ENCODE measurements at places on chromosomes 5 and 9.
A peak's percentile ranks its signal among the peaks of the same experiment; 100 is the strongest.

DNA sequence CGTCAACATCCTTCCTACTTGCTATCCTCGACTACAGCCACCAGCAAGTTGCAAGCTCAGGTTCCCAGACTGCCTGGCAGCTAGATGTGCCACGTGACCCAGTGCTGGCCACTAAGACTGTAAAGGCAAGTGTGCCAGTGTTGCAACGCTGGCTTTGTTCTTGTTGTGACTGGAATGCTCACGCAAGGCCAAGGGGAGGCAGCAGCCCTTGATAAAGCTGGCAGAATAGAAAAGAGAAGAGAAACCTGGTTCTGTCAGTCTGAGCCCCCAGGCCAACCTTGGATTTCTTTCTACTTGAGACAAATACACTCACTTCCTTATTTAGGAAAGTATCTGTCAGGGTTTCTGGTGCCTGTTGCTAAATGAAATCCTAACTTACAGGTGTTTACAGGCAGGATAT lies 113.0 kb downstream of the KLHL3 start:
- DNase-seq = peak; percentile 77

DNA sequence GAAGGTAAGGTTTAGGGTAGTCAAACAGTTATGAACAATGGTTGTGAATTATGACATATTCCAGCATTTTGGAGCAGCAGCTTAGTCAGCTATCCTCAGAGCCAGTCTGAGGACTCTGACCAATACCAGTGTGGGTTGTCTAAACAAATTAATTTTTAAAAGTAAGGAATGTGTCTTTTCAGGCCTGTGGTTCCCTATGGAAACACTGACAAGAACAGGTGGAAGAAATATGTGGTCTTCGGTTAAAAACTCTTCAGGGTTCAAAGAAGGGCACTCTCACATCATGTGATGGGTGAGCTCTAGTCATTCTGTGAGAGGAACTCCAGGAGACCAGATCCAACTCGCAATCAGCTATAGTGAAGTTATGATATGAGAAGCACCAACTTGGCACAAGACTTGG lies 33.5 kb upstream of the ALDOB start:
- no peak for DNase-seq

DNA sequence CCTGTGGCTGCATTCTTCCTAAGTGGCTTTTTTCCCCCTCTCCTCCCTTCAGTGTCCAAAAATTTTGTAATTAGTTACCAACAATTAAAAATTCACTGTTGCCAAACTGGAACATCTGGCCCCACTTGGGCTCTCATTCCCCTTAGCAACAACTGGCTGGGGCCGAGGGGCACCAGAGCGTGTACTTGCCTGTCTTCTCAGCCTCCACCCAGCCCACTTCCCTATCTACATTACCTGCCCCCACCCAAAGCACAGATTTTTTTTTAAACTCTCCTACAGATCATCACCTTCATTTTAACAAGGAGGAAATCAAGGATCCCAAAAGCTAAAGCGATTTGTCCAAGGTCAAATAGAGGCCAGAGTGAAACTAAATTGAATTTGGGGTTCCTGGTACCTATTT lies 278.8 kb downstream of the EBF1 start:
- DNase-seq = no peak

DNA sequence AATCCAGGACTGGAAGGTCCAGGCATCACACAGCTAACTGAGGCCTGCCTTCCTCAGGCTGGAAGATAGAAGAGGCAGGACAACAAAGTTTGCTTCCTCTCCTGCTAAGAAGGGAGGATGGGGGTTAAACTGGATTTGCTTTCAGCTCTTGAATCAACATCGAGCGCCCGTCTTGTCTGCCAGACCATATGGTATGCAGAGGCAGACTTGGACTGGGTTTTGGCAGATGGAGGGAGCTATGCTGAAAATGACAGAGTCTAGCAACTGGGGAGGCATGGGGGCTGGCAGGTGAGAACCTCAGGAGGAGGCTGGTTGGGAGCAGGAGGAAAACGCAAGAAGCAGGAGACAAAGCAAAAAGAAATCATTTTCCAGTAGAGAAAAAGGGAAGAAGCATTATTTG lies 289.5 kb upstream of the IL12B start:
- DNase-seq = no peak

DNA sequence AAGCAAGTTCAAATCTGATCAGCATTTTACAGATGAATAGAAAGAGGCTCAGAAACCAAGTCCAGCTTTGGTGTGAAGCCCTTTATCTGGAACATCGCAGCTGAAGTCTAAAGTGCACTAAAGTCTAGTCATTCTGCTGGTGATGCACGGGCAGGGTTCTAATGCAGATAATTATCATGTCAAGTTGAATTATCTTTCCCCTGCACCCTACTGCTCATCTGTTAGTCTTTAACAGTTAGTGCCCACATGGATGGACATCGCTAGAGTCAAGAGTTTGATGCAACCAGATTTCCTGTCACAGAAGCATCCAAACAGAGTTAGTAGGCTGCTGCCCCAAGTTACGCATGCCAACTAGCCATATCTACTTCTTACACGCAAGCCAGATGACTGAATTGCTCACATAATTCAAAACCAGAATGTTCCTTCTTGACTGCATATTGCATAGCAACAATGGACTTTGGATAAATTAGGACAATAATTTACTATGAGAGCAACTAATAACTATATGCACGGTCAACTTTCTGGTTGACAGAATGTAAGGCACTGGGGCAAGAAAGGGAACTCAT lies 1.6 kb upstream of the TOMM5 start:
- DNase-seq = no peak

DNA sequence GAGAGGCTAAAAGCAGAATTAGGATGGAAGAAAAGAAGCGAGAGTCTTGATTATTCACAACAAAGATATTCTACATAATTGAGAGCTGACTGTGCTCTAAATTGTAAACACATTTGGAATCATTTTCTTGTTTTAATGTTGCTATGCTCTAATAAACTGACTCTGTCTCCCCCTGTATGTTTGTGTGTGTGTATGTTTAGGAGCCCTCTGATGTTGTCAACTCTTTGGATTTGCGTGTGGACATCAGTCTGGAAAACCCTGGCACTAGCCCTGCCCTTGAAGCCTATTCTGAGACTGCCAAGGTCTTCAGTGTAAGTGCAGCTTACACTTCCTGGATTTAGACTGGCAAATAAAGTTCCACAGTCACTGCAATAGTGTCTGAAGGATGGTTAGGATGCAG lies 37.8 kb downstream of the MOCS2 start:
- no peak for DNase-seq

DNA sequence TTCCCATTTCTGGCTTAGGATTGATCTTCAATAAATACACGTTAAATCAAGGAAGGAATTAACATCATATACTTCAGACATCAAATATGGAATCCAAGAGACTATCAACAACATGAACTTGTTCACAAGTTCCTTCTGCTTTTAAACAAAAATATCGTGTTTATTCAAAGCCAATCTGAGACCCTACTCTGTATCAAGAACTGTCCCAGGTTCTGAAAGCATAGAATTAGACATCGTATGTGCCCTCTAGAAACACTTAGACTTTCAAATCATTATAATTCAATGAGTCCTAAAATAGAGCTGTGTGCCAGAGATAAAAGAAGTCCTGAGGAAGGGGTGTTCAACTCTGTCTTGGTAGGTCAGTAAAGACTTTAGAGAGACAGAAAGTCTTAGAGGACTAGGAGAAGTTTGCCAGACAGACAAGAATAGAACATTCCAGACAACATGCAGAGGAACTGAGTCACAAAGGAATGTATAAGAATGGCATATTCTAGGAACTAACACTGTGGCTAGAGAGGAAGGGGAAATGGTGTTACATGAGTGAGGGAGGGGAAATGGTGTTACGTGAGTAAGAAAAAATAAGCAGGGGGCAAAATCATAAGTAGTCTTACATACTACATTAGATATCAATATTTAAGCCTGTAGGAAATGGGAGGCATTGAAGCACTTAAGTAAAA lies 2.9 kb downstream of the TPD52L3 start:
- no peak for DNase-seq

DNA sequence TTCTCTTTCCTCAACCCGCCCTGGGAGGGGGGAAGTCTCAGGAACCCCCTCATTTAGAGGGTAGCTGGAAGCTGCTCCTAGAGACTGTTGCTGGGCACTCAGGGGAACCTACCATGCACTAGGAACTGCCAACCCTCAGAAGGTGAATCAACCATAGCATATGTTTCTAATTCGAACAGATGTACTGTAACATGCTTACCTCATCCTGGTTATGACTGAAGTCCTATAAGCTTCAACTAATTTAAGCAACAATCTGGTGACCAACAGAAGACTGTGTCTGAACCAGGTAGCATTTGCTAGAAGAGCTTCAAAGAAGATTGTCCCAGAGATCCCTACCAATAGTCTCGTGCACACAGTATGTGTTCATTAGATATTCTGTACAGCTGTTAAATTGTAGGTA lies 5.7 kb upstream of the PRDM6 start:
- DNase-seq = no peak

- DNase-seq = no peak
Measured at GRCh38 chr9:110995420-110996340, 42.6 kb downstream of the LPAR1 start.

- DNase-seq = no peak
Measured at GRCh38 chr9:93669958-93670207, 93.5 kb downstream of the PHF2 start.

DNA sequence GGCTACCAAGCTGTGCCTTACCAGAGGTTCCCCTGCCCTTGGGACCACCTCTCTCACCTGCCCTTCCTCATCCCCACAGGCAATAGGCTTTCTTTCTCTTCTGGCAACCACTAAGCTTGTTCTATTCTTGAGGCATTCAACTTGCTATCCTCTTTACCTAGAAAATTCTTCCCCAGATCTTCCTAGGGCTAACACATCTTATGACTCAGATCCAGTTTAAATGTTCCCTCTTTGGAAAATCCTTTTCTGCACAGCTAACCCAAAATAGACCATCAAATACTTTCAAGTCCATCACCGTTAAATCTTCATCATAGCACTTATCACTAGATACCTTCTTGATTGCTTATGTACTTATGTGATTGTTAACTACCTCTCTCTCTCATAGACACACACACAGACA lies 93.7 kb downstream of the ENC1 start:
- DNase-seq = no peak

GRCh38 chr5:68673106-68673822 lies 420.6 kb upstream of the SLC30A5 start:
- no peak for DNase-seq

DNA sequence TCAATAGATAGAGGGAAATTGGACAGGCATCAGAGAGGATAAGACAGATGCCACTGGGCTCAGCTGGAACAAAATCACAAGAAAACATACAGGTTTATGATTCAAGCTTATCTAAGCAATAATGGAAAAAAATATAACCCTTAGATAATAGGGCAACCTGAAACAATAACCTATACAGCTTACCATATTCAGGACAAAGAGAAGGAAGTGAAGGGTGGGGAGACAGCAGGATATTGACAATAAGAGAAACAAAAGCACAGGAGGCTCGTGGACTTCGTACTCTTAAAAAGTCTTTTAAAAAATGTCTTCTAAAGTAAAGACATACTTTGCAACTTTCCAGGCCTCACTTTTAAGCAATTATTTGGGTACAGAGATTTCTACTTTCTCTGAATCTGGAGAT lies 225.3 kb downstream of the NTRK2 start:
- no peak for DNase-seq

GRCh38 chr9:16044579-16044881 lies 491.7 kb downstream of the CCDC171 start:
- no peak for DNase-seq

DNA sequence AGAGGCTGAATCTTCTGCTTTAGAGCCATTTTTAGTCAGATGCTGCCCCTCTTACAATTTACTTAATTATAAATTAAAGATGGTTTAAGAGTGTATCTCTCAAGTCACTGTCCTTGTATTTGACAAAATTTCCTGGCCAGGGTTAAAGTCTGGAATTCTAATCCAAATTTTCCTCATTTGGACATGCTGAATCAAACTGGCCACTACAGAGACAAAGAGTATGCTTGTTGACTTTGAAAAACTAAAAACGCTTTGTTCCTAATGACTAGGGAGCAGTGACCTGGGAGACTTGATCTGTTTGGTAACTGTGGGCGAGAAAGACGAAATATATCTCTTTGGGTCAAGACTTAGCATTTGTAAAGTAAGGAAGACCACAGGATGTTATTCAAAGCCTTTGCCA lies 303.2 kb downstream of the ZSWIM6 start:
- no peak for DNase-seq

GRCh38 chr5:107889387-107889786 lies 218.7 kb upstream of the EFNA5 start:
- no peak for DNase-seq

GRCh38 chr9:124450241-124450924 lies at the start of gene ADGRD2:
Gene ADGRD2, plus strand, starts transcription at chr9:124450451. Its CDS starts 1,216 bp downstream, at chr9:124451667.
- DNase-seq = no peak

DNA sequence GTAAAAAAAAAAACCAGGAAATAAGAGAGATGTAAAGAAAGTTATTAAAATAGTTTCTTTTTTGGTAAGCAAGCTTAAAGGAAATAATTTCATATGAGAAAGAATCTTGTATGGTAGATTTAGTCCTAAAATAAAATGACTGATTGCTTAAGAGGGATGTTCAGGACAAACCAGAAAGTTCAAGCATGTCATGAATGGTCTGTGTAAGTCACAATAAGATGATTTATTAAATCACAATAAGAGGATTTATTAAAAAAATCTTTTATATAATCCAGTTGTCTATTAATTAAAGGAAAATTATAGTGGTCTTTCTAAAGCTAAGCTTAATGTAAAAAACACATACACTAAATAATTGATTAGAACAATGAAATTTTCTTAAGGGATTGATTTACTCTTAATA lies 91.8 kb upstream of the OR13F1 start:
- no peak for DNase-seq

GRCh38 chr5:149284501-149284900 lies 12.8 kb downstream of the AFAP1L1 start:
- DNase-seq = no peak

DNA sequence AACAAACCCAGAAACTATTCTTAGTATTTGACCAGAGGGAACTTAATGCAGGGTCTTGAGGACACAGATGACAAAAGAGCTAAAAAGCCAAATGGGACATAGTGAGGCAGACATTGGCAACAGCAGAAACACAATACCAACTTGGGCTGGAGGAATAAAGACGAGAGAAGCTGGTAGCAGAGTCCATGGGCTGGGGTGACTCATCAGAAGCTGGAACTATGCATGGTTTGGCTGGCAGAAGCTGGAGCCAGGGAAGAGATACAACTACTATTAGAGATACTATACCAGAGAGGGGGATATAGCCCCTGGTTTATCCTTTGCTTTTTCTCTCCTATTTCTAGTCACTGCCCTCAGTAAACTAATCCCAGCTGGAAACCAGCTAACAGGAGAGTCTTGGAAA lies 29.2 kb upstream of the DPYSL3 start:
- DNase-seq = no peak

DNA sequence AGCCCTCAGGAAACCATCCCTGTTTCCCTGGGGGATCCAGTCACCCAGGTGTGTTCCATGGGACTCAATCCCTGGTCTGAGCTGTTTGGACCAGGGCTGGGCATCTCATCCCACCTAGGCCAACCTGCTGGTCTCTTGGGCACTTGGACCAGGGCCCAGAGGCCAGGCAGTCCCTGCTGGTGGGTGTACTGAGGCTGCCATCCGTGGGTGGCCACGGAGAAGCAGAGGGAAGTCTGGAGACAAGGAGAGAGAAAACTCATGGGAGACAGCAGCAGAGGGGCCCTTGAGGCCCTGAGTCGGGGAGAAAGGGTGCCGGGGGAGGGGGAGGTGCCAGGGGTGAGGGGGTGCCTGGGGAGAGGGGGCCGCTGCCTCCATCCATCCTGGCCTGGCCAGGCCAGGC lies 247.8 kb downstream of the PBX3 start:
- DNase-seq = no peak
